RCC 7860 (cell line): ENCODE measurements at places on chromosomes 2 and 18.

DNA sequence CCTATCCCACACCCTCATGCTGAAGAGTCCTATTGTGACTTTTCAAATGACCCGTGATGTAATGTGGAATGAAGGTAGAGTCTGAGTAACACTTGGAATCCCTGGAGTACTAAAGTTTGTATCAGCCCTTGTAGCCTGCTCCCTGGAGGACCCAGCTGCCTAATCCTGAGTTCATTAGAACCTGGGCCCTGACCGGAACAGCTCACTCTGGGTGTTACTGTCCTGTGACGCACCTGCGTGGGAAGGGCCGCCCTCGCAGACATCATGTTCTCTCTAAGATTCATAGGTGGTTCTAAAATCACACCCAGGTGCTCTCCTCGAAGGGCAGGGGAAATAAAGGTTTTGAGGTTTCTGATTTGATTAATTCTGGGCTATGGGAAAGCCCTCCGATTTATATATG, 62.3 kb downstream of the NCK2 start:
- no peak for DNase-seq

DNA sequence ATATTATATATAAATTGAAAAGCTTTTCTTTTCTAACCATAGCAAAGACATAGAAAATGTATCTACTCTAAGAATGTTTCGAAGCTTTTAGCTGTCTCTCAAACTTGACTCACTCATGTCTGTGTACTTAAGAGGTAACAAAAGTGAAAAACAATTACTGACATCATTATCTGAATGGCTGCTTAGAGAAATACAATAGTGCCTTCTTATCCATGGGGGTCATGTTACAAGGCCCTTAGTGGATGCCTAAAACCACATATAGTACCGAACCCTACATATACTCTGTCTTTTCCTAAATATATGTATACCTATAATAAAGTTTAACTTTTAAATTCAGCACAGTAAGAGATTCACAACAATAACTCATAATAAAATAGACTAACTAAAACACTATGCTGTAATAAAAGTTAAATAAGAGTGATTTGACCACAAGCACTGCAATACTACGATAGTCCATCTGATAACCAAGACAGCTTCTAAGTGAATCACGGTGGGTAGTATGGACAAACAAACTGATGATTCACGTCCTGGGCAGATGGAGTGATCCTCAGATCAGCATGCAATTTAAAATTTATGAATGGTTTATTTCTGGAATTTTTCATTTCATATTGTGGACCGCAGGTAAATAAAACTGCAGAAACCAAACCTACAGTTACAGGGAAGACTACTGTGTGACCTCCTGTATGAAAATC, 246.2 kb downstream of the XIRP2 start:
- DNase-seq = peak; percentile 60

DNA sequence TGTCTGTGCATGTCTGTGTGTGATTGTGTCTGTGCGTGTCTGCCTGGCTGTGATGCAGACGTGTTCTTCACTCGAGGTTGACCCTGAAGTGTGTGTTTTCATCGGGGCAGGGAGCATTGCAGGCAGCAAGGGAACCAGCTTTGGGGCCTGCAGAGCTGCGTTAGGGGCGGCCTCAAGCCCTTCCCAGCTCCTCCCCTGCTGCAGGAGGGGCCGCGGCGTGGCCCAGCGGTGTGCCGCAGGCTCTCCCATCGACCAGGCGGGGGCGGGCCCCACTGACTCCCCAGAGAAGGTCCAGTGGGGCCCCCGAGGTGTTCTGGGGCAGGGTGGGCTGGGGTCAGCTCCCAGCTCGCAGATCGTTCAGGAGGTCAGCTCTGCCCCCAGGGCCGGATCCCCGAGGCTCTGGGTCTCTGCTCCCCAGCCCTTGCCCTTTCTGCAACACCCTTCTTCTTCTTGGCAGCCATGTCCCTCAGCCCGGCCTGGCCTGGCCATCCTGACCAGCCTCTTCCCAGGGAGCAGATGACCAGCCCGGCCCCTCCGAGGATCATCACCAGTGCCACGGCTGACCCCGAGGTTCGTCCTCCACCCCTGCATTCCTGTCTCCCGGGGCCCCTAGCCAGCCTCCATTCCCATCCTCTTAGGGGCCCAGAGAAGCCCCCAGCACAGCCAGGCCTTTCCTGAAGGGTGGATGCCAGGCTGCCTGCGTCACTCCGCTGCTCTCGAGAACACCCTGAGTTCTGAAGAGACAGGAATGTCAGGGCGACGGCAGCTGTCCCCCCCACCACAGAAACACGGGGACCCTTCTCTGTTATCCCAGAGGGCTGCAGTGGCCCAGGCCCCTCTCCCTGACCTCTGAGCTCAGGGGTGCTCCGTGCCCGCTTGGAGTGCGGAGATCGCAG, 11.1 kb upstream of the KLHL30 start:
- no peak for DNase-seq

GRCh38 chr18:10923141-10923540, 226.2 kb downstream of the PIEZO2 start:
- DNase-seq = no peak

DNA sequence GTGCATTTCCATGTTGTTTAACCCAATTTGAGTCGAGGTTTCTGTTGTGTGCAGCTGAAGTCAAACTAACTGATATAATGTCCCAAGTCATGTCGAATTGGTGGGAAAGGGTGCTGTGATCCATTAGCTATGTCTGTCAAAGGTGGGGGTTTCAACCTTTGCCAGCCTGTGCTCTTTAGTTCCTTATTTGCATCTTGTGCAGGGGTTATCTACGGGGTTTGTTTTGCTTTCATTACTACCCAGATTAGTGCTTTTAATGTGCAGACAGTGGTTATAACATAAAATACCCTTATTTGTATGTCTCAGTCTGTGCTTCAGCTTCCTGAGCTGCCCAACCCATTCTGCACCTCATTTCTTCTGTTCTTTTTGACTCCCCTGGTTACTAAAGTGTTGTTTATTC, 271.9 kb upstream of the CXCR4 start:
- DNase-seq = no peak

- peak; percentile 100 for DNase-seq
Measured at GRCh38 chr2:28274911-28275685, 117.6 kb upstream of the FOSL2 start.

DNA sequence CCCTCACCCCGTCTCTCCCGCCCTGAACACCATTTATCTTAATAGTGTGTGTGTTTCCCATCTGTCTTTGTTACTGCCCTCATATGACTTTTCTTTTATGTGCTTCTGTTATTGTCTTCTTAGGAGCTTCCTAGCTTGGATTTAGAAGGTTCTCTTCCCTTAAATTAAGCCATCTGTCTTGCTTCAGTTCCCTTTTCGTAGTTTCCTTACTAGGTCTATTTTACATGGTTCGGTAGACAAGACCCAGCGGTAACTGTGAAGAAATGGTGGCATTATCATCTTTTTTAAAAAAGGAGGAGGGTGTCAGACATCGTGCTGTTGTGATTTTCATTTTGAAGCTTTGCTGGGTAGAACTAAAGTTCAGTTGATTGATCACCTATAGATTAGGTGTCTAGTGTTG, 10.3 kb downstream of the NCK2 start:
- no peak for DNase-seq

DNA sequence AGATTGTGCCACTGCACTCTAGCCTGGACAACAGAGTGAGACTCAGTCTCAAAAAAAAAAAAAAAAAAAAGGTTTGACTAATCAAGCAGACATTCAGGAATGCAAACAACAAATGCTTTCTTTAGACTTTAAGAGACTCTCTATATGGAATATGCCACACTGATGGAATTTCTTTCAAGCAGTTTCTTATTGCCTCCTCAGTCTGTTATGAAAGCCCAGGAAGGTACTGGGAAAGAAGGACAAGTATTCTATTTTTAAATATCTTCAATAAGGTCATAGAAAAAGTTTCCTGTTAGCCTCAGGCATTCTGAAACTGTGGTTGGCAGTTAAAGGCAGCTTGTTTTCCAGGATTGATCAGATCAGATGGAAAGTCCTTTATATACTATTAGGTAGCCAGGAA, 241.6 kb downstream of the PIK3C3 start:
- no peak for DNase-seq

DNA sequence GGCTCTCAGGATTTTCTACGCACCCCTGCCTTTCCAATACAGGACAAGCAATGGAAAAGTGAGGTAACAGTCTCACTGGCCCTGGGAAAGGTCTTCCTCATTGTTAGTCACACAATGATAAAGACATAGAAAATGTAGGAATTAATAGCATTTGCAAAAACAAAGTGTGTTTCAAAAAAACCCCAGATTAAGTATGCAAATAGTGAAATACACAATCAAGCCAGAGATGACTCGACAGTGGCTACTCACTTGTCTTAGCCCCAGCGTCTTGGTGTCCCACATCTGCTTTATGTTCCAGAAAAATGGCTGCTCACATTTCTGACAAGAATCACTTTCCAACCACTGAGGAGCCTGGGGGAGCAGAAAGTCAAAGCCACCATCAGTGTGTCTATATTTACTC, 47.0 kb upstream of the AP1S3 start:
- peak; percentile 10 for DNase-seq

GRCh38 chr2:210859314-210859713, 302.9 kb downstream of the CPS1 start:
- DNase-seq = no peak

DNA sequence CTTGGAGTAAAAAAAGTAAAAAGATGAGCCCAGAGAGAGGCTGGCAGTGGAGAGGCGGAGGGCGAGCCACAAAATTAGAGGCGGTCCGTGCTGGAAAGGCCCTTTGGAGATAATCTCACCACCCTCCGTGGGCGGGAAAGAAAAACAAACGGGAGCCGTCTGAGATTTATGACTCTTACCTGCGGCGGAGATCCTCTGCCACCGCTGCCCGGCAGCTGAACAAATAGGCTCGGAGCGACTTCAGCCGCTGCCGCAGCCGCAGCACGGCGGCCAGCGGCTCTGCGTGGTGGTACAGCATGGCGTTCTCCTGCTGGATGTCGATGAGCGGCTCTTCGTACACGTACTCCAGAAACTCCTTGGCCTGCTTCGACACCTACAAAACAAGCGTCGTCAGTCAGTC, 94.6 kb downstream of the PLEKHM3 start:
- DNase-seq = no peak

DNA sequence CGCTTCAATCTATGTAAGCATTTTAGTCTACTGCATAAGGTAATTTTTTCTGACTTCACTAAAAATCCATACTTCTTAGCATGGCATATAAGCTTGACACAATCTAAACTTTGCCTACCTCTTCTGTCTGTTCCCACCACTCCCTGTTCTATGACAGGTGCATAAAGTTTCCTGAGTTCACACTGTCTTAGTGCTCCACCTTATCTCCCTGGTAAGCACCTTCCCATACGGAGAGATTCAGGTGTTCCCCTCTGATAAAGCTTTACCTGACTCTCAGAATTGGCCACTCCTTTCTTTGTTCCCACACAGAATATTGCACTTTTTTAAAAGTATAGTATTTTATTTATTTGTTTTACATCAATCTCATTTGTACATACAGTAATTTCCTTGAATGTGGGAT, 16.8 kb upstream of the ITGA4 start:
- no peak for DNase-seq

DNA sequence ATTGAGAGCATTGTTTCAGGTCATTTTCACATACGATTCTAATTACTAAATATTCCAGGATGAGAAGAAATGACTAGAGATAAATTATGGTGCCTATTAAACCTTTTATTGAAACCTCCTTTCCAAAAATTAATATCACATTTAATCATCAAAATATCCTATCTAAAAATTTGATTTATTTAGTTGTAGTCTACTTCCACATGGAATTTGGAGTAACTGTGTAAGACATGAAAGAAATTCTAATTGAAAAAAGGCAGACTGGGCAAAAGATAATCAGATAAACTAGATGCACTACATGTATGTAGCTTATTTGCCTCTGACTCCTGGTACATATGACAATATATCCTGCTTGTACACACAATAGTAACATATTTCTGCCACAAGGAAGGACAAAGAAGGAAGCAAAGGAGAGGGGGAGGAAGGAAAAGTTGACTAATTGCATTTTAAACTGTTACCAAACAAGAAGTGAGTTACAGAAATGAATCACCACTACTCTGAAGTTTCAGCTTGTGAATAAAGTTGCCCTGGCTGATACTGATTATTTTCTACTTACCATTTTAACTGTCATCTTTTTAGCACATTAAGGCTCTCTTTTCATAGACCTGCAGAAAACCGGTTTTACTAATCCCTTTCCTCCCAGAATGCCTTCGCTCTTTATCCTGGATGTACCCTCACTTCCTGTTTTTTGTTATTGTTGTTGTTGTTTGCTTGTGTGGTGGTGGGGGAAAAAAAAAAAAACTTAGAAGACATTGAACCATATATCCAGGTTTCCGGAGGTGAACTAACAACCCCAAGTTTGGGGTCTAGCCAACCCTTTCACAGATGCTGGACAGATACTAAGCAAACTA, 28.4 kb downstream of the NRXN1 start:
- no peak for DNase-seq

DNA sequence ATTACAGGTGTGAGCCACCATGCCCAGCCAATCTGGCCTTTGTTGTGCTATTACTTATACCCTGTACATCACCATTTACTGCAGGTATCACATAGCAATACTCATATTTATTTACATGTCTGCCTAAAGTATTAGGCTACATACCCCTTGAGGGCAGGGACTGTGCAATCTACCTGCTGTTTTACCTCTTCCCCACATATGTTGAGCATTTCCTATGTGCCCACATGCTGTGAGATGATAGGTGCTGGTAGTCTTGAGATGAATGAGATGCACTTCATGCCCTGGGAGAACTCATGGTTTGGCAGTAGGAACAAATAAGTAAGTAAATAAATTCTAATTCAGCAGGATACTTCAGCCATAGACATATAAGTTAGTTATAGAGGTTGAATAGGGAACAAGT, 59.2 kb downstream of the TTC39C start:
- DNase-seq = no peak

DNA sequence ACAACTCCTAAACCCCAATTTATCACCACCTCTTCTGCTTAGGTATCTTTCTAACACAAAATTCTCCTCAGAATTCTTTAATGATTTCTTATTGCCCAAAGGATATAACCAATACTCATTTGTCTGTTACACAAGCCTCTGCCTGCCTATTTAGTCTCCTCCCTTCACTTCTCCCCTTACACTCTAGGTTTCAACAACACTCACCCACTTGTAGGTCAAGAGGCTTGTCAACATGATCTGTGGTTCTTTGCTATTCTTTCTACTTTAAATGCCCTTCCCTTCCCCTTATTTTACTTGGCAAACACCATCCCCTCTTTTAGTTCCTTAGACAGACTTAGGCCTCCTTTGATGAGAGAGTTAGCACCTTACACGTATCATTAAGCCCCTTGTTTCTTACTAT, 69.0 kb upstream of the C2orf15 start:
- no peak for DNase-seq

- peak; percentile 11 for DNase-seq
Measured at GRCh38 chr2:172480301-172481218, 53.2 kb downstream of the ITGA6 start.

- DNase-seq = no peak
Measured at GRCh38 chr2:169386722-169387121, 24.4 kb upstream of the LRP2 start.

DNA sequence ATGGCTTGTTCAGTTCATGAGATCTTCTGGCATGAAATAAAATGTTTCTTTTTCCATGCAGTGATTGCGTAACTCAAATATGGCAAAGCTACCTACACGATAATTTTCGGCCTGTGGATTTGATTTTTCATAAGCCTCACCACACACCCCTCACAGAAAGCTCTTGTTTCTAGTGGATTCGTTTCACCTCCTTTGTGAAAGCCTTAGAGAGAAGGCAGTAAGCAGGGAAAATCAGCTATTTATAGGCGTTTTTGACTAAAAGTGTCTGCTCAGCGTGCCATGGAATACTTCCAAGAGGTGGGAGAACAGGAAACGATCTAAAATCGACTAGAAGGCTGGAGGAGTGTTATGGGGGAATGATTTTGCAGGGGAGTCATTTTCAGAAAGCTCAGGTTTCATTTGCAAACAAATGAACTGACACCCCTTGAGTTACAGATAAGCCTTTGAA, 417.9 kb downstream of the TGIF1 start:
- DNase-seq = no peak
